ENCODE measurements at places on chromosomes 6 and 20. TPM values are rescaled to one million over a fixed set of nuclear protein-coding genes. Genes with fewer than 3 reads are reported as not detected.

RHAG gene
- not detected for total RNA-seq

NAPB gene
- total RNA-seq: 14.3 TPM

AARS2 gene
- 10.2 TPM for total RNA-seq

BPIFA1 gene
- not detected for total RNA-seq

BPIFB2 gene
- total RNA-seq: not detected

CAGE1 gene
- total RNA-seq: 0.30 TPM

DUSP15 gene
- not detected for total RNA-seq

ENPP4 gene
- total RNA-seq: 7.4 TPM

AHI1 gene
- total RNA-seq: 24.2 TPM

LTB gene
- 269 TPM for total RNA-seq

SLC22A16 gene
- total RNA-seq: not detected

MTFR2 gene
- total RNA-seq: 15.3 TPM

MYB gene
- 81.5 TPM for total RNA-seq

BHLHE23 gene
- not detected for total RNA-seq

CDSN gene
- not detected for total RNA-seq

ZBP1 gene
- total RNA-seq: 1.7 TPM

RIPPLY2 gene
- not detected for total RNA-seq

THBS2 gene
- total RNA-seq: not detected

MMP24 gene
- total RNA-seq: not detected

HECA gene
- 67.0 TPM for total RNA-seq

TRIM31 gene
- not detected for total RNA-seq

ADGB gene
- not detected for total RNA-seq

GATA5 gene
- total RNA-seq: not detected

CST7 gene
- 38.2 TPM for total RNA-seq

FAM162B gene
- total RNA-seq: not detected

ELOVL2 gene
- not detected for total RNA-seq

ISM1 gene
- total RNA-seq: 0.34 TPM

RIPOR2 gene
- 47.5 TPM for total RNA-seq

RBL1 gene
- 35.9 TPM for total RNA-seq

TGM3 gene
- total RNA-seq: 0.16 TPM

RSPH3 gene
- 2.4 TPM for total RNA-seq

CALHM4 gene
- total RNA-seq: not detected

TCP11 gene
- total RNA-seq: not detected

SIRPB2 gene
- total RNA-seq: not detected

PYGB gene
- 15.4 TPM for total RNA-seq

CGAS gene
- total RNA-seq: 56.0 TPM

DZANK1 gene
- total RNA-seq: 2.1 TPM

CST2 gene
- not detected for total RNA-seq

KHDRBS2 gene
- total RNA-seq: not detected

MYLK2 gene
- total RNA-seq: 0.40 TPM

MUC21 gene
- total RNA-seq: not detected

KIF25 gene
- total RNA-seq: 1.8 TPM

PNLDC1 gene
- total RNA-seq: 0.82 TPM

TUBE1 gene
- 17.1 TPM for total RNA-seq

FOXS1 gene
- total RNA-seq: not detected

SUMO4 gene
- total RNA-seq: 16.0 TPM

CST11 gene
- total RNA-seq: not detected

SLC4A11 gene
- total RNA-seq: 0.26 TPM

All from activated T-helper 17 cell treated with anti-CD3 and anti-CD28 coated beads, Interleukin-2, amount 50 U/mL, for 72 hours (primary cell).